Activated CD4-positive, alpha-beta T cell treated with anti-CD3 and anti-CD28 coated beads, Interleukin-2, amount 50 U/mL, for 24 hours (primary cell): ENCODE measurements at places on chromosomes 12 and 14.

- no peak for DNase-seq
Observed at GRCh38 chr12:47362126-47362705, 282.5 kb upstream of the AMIGO2 start.

DNA sequence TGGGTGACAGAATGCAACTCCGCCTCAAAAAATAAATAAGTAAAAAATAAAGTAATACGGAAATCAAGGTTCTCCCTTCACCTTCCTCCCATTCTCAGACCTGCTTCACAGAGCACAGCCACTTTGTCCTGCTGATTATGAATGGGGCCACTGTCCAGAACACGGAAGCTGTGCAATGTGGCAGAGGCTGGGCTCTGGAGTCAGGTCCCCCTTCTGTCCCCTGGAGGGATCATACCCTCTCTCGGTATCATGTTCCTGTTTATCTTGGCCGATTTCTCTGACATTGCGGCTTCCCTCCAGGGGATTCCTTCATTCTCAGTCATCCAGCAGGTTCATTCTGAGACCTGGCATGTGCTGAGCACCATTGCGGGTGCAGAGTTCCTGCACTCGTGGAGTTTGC is 11.3 kb downstream of the PPP2R5C start:
- no peak for DNase-seq

GRCh38 chr14:69043596-69044260 is 64.6 kb upstream of the ACTN1 start:
- no peak for DNase-seq

DNA sequence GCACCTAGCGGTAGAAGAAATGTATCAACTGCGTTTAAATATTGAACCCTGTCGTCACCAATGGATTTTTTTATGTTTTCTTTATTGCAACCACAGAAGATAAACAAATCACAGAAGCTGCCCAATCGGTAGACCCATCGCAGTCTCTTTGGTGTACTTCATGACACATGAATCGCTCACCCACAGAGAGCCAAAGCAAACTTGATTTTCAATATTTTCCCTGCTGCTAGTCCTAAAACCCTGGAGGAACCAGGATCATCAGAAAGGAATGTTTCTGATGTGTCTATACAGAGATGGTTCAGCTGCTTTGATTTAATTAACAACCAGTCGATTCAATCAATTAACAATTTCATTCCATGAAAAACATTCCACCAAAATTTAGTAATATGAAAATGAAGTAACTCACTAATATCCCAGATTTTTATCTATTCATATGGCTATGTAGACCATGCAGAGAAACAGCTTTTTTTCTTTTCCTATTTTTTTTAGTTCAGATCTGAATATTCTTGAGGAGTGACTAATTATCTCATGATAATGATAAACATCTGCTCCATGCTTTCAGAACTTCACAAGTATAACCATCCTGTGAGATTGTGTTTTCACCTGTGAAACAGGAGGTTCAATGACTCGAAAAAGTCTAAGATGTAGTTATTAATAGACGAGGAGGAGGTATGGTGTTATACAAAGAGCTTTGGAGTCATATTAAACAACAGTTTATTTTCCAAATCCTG is 46.1 kb downstream of the DIO2 start:
- DNase-seq, result no peak

- no peak for DNase-seq
Observed at GRCh38 chr14:30528119-30528518, 30.8 kb upstream of the G2E3 start.

GRCh38 chr12:90896164-90896563 is 58.8 kb downstream of the CCER1 start:
- no peak for DNase-seq

DNA sequence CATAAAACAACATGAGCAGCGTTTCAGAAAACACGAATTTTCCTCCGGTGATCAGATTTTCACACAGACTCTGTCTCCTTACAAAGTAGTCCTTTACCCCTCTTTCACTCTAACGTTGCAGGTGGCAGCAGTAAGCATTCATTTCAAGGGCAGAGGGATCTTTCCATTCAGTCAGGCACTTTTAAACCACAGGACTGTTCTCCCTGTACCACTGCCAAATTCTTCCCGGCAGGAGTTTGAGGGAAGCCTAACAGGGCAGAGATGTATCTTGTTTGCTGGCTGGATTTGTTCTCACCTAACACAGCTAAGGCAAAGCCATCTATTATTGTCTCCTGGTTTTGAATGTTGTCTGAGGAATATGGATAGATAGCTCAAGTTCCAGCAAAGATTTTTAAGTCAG is 1187.3 kb upstream of the SEL1L start:
- DNase-seq, result no peak

GRCh38 chr12:27919671-27920235 is 52.8 kb downstream of the PTHLH start:
- no peak for DNase-seq

GRCh38 chr12:80713419-80713818 is 3.3 kb upstream of the MYF5 start:
- DNase-seq, result no peak

DNA sequence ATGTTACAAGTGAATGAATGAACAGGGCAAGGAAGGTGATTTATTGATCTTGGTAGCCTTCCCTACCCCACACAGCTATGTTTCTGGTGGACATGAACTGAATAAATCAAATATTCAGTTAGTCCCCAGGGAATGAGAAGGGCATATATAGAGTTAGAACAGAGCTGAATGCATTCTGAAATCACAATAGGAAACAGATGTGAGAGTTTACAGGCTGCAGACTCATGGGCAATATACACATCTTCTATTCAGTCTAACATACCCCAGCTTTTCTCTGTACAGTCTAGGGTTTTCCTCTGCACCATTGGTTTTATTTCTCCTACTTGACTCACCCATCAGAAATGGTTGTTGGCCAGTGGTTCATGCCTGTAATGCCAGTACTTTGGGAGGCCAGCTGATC is 7.3 kb upstream of the STX2 start:
- DNase-seq, result no peak

DNA sequence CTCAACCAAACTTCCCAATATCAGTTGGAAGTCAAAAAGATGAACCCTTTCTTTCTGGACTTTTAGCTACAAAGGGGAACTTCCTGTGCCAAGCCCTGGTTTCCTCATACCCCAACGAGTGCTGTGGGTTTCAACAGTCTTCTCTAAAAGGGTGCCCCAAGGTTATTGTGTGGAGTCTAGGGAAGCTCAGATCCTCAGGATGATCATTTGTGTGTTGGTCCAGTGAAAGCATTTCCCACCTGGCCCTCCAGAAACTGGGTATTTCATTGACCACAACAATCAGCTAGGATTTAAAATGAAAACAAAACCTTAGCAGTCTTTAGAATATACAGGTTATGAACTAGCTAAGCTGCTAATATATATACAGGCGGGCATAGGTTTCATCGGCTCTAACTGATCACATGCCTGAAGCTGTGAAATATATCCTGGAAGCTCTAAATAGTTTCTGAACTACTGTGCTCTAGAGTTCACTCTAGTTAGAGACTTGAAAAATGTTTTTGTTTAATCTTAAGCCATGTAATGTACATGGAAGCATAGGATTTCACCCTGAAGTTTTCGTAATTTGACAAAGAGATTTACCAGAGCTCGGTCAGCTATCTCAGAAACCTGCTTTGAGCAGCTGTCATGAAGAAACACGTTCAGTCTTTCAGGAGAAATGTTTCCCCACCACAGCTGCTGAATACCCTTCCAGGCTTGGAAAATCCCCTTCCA is 29.6 kb downstream of the P2RX4 start:
- no peak for DNase-seq

DNA sequence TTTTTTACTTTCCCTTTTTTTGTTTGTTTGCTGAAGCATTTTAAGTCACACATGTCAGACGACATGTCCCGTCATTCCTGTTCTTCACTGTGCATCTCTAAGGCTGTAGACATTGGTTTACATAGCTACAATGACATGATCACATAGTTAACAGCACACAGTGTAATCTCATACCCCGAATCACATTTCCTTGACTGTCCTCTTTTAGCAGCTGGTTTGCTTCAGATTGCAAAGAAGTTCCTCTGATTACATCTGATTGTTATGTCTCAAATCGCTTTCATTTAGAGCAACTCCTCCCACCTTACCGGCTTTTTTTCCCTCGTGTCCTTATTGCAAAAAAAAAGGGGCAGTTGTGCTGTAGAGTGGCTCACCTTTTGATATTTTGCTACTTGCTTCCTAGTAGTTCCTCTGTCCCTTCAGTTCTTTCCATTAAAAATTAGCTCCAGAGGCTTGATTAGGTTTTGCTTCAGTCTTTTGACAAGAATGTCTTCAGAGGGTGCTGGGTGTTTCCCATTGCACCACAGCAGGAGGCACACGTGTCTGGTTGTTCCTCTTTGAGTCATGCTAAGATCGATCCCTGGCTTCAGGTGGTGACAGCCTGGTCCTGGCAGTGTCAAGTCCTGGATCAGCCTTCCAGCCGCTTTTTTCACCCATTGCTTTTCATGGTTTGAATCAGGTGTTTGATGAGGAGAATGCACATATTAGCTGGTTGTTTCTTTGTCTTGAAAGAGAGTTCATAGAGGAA is 35.0 kb downstream of the ZNF664 start:
- DNase-seq, result no peak

DNA sequence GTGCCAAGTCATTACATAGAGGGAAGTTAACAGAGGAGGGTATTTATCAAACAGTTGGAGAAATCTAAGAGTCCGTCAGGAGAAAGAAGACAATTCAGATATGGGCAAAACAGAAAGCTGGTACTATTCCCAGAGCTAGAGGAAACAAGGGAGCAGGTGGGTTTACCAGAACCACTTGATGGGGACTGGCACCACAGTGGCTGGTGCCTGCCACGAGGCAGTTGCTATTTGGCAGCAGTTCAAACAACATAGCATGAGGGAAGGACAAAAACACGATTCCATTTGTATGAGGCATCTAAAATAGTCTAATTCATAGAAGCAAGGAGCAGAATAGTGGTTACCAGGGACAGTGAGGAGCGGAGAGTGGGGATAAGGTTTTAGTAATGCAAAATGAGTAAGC is 24.6 kb upstream of the KLRD1 start:
- DNase-seq, result no peak

GRCh38 chr14:32939254-32940065 is 781 bp downstream of the NPAS3 start:
- no peak for DNase-seq

GRCh38 chr14:96094211-96094610 is 55.0 kb downstream of the C14orf132 start:
- DNase-seq, result no peak

DNA sequence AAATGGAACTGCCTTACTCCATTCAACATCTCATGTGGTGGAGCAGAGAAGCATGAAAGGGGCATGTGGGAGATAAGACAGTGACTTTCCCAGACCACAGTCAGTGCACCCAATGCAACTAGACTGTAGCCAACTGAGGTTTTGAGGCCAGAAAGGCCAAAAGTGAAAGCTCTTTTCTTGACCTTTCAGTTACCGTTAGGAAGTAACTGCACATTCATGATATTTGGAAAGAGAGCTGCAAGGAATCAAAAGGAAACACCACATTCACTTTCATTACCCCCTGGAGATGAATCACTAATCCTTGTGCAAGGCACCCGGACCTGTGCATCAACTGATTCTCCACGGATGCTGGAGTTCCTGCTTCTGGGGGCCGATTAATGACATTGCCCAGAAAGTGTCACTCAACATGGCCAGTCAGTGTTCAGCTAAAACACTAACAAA is 72.9 kb upstream of the ELK3 start:
- no peak for DNase-seq

DNA sequence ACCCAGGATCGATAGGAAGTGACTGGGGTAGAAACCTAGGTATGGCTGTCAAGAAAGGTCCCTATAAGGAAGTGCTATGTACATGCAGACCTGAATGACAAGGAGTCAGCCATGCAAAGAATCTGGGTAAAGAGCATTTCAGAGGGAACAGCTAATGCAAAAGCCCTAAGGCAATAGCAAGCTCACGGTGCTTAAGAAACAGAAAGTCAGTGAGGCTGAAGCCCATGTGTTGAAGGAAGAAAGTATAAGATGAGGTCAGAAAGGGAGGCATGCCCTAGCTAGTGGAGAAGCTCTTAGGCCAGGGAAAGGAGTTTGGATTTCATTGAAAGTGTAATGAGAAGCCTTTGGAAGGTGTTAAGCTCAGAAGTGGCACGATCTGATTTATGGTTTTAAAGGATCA is 6.0 kb upstream of the ADCY6 start:
- DNase-seq, result no peak

DNA sequence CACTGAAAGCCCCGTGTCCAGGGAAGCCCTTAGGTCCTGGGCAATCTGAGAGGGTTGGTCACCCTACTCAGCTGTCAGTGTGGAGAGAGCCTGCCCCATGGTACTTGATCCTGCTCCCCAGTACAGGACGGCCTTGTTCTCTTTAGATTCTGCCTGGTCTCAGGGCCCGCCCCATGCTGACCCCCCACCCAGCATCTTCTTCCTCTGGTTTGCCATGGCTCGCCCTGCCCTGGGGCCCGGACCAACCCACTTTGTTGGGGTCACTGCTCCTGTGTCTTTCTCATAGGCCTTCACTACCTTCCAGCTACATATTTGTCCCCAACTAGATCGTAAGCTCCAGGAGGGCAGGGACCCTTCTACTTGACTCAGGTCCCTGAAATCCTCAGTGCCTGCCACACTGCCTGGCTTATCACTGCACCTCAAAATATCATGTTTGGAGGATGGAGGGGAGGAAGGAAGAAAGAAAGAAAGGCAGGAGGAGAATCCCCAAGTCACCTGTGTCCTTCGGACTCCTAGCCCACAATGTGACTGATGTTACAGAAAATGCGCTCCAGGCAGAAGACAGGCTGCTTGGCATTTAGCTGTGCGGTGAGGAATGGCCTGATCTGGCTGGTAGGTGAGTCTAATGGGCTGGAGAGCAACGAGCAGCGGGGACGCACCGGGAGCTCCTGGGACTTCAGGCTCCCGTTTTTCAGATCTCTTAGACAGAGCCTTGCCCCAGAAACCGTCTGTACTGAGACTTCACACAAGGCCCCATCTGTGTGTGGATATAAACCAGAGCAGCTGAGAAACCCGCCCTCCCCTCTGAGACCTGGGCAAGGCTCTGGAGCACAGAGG is 66.1 kb downstream of the C14orf132 start:
- no peak for DNase-seq

DNA sequence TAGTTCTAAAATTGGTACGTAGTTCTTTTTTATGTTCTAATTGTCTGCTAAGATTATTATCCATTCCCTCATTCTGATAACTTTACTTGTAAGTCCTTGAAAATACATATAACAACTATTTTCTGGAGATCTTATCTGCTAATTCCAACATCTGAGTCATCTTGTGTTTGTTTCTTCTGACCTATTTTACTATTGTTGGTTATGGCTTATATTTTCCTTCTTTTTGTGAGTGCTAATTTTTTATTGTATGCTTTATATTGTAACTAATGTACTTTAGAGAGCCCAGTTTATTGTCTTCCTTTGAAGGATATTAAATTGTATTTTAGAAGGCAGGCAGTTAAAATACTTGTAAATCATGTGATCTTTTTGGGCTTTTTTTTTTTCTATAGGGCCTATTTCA is 149.3 kb upstream of the LRFN5 start:
- no peak for DNase-seq
